Sigmoid colon (tissue), 7 donors: ENCODE measurements at places on chromosomes 16 and 17. TPM values are rescaled to one million over a fixed set of nuclear protein-coding genes. Genes with fewer than 3 reads are reported as not detected.

DNA sequence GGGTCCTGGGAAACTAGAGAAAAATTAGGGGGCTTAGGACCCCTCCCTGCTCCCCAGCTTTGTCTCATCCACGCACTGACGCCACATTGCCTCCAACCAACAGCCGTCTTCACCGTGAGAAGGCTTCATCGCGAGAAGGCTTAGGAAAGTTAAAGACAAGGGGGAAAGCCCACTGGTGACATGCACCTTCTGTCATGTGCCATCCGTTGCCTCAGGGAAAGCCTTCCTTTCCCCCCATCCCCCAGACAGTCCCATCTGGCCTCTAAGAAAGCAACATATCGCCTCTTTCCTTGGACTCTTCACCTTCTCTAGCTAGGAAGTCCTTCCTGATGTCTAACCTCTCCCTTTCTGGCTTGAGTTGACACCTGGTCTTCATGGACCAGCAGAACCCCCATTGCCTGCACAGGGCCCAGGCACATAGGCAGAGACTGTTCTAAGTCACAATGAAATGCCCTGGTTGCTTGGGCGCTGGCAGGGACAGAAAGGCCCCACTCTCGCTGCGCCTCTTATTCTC, 2.1 kb downstream of the FOXN1 start:
- no peak for DNase-seq
- no peaks in the 10 kb centered on the region for H3K4me1 ChIP-seq
- H3K36me3 ChIP-seq = no peaks in the 10 kb centered on the region
- H3K4me3 ChIP-seq = no peak overlapping the region
- no peak overlapping the region for H3K27ac ChIP-seq

Gene ASB16
- 1.1 TPM for total RNA-seq

DNA sequence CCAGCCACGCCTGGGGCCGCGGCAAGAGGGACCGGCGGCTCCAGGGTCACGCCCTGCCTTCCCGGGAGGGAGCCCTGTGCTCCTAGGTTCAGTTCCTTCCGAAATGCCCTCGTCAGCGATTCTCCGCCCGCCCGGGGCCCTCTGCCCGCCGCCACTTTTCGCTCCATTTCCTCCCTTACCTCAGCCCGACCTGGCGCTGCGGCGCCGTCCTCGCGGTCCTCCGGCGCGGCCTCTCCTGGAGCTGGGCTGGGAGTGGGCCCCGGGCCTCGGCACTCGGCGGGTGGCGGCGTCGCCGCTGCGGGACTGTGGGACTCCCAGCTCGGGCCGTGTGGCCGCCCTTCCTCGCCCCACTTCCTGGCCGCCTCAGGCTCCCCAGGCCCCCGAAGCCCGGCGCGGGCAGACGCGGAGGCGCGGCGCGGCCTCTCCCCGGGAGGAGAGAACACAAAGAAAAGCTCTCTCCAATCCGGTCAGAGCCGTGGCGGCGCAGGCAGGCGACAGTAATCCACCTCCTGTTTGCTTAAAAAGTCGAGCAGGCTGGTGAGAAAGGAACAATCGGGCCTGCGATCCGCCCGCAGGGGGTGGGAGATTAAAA, 1.6 kb downstream of the BAHCC1 start:
- H3K27ac ChIP-seq = peak overlapping the region; percentile 93
- H3K27me3 ChIP-seq = no peaks in the 10 kb centered on the region
- H3K36me3 ChIP-seq = no peaks in the 10 kb centered on the region
- peak overlapping the region; percentile 69 for H3K4me3 ChIP-seq
- H3K4me1 ChIP-seq = peaks cover 55% of the 10 kb centered on the region
- DNase-seq = no peak

GRCh38 chr17:64443086-64443760, 5.7 kb upstream of the MILR1 start:
- H3K27me3 ChIP-seq = no peaks in the 10 kb centered on the region
- DNase-seq = no peak
- no peak overlapping the region for H3K27ac ChIP-seq
